ENCODE measurements at places on chromosomes 6 and 20.

GRCh38 chr6:143215363-143215762 lies 154.7 kb downstream of the AIG1 start:
- no peak for DNase-seq

DNA sequence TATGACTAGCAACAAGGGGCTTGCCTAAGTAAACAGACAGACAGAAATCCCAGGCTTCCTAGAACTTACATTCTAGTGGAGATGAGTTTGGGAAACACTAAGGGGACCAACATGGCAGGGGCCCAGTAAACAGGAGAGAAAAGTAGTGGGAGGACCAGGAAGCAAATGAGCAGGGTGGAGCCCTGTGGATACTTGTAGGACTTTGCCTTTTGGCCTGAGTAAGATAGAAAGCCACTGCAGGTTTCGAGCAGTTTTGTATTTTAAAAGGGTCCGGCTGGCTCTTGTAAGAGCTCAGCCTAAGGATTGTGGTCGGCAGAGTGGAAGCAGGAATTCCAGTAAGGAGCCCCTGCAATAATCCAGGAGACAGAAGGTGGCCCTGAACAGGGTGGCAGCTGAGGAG lies 125.5 kb downstream of the MAP3K7 start:
- DNase-seq = no peak

GRCh38 chr6:101294676-101295075 lies 98.8 kb upstream of the GRIK2 start:
- no peak for DNase-seq

DNA sequence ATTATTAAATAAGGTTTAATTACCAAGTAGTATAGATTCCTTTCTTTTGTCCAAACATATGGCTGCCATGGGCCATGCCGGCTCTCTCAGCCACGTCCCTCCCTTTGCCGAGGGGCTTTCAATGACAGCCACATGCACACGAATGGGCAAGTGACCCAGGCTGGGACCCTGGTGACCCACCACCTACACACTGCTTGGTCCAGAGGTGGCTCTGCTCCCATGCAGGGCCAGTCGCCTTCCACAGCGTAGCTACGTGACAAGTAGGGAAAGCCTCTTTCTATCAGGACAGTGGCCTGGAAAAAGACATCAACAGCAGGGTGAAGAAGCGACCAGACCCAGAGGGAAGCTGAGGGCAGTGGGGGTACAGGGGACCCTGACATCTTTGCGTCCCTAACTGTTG lies 152.8 kb upstream of the CST7 start:
- DNase-seq = no peak

GRCh38 chr6:37511910-37512399 lies 12.3 kb upstream of the CCDC167 start:
- no peak for DNase-seq
